NCI-H510A (cell line): ENCODE measurements at places on chromosomes 2 and 18.

GRCh38 chr2:239269173-239269885 lies 131.5 kb downstream of the HDAC4 start:
- no peak for DNase-seq

- no peak for DNase-seq
These were observed 104.3 kb downstream of the KYNU start for GRCh38 chr2:142981756-142982155.

DNA sequence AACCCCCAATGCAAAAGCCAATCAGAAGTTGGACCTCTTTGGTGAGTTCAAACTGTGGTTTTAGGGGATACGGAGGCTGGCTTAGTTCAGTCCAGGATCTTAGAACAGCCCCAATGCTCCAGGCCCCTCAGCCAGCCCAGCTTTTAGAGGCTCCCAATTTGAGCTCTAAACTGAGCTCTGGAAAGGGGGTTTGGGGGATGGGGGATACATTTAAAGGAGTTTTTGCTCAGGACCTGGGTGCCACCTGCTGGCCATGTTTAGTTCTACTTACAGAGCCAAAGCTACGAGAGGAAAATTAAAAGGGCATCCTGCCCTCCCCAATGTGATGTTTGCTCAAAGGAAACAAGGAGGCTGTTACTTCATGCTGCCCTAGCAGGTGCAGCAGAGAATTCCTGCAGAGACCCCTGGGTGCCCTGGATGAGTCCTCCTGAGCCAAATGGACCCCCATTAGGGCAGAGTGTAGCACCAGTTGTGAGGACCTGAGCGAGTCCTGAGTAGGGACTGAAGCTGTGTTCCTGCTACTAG lies 15.9 kb upstream of the TMEM214 start:
- peak; percentile 19 for DNase-seq

GRCh38 chr2:102217032-102217431 lies 30.2 kb downstream of the IL1RL2 start:
- DNase-seq = no peak

- DNase-seq = no peak
These were observed 240.7 kb downstream of the TGIF1 start for GRCh38 chr18:3690764-3691066.

- DNase-seq = no peak
These were observed 78.9 kb downstream of the GNAL start for GRCh38 chr18:11767935-11768334.

DNA sequence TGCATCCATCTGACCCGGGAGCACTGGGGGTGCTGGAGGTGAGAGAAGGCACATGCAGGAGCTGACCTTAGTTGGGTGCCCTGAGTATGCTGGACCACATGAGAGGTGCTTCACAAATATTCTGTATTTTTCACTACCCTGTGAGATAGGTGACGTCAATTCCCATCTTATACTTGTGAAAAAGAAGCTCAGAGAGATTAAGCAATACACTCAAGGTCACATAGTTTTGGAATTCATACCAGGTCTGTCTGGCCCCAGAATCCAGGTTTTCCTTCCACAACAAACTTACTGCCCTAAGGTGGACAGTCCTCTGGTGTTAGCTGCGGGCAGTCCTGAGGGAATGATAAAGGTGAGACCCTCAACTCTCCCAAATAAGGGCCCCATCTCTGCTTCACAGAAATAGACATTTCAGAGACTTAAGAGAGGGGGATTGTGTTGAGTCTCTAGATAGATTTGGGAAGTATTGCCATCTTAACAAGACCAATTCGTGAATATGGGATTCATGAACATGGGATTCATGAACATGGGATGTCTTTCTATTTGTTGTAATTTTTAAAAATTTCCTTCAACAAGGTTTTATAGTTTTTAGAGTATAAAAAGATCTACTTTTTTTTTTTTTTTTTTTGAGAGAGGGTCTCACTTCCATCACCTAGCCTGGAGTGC lies 64.0 kb upstream of the SMAD7 start:
- DNase-seq = no peak

- DNase-seq = no peak
These were observed 54.0 kb upstream of the SPP2 start for GRCh38 chr2:233996461-233996860.

DNA sequence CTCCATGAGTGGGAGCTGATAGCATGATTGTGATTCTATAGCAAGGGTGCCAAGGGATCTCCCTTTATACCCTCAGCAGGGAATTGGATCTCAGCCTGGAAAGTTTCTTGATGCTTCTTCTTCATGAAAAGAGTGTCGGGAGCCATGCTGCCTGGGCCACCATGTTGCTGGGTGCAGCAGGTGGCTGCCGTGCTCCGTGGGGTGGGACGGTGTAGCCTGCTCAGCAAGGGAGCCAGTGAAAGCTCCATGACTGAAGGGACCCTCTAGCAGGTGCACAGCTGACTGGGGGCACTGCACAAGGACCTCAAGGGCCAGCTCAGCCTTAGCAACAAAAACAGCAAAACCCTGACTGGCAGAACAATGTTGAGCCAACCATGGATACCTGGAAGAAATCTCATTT lies 368.9 kb upstream of the HS6ST1 start:
- no peak for DNase-seq

- no peak for DNase-seq
These were observed 66.4 kb downstream of the DCDC2C start for GRCh38 chr2:3769766-3770165.

- no peak for DNase-seq
These were observed 88.9 kb upstream of the RBBP8 start for GRCh38 chr18:22844190-22844589.

DNA sequence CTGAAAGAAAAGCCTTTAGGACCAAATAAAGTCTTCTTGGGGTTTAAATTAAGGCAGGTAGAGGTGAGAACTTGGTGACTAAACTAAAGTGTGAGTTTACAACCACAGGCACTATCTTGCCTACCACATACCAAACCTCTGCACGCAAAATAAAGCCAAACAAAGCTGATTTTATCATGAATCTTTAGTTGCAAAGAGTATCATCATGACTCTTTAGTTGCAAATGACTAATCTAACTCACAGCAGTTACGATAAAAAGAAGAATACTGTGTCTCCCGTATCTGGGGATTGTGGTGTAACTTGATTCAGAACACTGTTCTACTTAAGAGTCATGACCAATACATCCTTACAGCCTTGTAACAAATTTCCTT lies 11.2 kb downstream of the CFAP210 start:
- no peak for DNase-seq

DNA sequence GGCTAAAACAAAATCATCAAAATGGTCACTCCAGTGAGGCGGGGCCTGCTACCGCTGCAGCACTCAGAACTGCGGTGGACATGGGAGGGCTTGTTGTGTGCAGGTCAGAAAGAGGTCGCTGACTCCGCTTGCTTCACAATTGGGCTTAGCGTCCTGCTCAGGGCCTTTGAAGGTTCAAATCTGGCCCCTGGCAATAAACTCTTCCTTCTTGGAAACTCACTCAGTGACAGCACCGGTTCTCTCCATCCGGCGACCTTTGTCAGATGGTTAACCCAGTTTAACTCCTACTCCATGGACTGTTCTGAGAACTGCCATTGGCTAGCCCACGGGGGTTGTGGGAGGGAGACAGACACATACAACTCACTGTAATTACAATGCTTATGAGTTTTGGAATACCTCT lies 29.0 kb upstream of the LAPTM4A start:
- DNase-seq = no peak

DNA sequence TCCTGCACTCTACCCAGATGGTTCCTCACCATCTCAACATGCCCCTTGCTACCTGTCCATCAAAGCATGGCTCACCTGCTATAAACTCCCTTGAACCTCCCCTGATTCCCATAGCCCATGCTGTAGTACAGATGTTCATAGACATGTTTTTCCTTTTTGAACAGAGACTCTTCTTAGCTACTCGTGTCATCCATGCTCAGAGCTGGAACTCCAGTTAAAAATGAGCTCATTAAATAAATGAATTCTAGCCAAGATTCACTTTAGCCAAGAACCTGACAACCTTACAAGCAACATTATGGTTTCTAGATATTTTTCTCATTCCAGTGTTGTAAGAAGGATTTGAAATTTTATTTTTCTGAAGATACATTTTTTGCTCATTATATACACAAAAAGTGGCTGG lies 65.0 kb downstream of the SCG2 start:
- no peak for DNase-seq

- no peak for DNase-seq
These were observed 9.5 kb downstream of the PNO1 start for GRCh38 chr2:68167186-68167585.

GRCh38 chr2:166513952-166514351 lies 19.9 kb upstream of the SCN7A start:
- no peak for DNase-seq

DNA sequence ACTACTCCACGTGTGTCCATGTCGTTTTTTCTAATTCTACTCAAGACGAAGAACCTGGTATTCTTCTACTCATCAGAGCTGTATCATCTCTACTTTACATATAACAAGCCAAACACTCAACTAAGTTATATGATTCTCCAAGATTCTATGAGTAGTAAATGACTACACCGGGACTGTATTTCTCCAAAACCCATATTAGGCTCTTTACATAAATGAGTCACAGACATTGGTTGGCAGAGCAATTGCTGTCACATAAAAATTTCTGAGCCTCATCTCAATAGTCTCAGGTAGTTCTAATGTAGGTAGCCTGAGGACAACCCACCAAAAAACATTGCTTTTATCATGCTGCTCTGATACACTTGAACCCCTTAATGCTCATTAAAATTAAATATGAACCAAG lies 1092.3 kb upstream of the NXPH2 start:
- DNase-seq = no peak

DNA sequence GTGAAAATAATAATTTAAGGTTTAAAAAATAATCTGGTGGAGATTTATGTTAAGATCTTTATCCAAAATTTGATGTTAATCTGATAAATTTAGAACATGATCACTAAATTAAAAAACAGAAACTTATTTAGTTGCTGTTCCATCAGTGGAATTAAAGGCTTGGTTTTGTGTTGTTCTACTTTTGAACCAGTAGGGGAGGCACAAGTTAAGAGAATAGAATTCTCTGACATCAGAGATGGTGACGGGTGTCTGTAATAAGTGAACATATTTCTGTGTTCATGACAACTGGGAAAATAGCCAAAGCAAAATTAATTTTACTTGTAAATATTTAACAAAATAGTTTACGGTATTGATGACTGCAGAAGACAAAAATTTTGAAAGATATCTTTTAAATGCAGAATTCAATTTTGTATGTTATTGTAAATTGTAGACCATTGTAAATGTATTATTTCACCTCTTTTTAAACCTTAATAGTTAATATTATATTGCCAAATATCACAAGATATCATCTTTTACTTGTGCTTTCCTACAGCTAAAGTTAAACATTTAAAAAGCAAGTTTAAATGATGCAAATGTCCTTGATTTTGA lies 106.0 kb downstream of the UBR3 start:
- DNase-seq = peak; percentile 15

DNA sequence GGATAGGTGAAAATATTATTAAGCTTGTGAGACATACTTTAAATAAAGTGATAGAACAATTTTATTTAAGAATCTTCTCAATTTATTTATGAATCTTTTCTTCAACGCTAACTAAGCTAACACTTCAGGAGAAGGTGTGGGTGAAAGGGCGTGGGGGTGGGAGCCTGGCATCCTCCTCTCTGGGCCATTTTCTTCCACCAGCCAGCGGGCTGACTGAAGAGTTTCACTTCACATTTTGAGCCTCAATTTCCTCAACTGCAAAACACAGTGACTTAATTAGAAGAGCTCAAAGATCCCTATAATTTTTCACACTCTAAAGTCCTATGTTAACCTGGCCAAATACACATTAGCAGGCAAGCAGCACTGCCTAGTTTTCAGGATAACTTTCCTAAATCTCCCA lies 94.8 kb downstream of the FTCDNL1 start:
- DNase-seq = no peak

DNA sequence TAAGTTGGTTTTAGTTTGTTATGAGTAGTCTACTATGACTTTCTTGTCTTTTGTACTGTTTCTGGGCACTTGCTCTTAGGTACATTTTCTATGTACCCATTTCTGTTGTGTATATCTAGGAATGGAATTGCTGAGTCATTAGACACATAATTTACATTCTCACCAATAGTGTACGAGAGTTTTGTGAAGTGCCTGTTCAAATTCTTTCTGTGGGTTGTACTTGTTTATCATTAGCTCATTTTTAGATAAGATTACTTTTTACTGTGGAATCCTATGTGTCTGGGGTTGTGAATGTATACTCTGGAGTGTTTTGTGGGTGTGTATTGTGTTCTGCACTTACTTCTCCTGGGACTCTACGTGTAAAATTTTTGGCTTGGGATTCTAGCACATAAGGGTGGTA lies 36.6 kb upstream of the CD28 start:
- DNase-seq = no peak

DNA sequence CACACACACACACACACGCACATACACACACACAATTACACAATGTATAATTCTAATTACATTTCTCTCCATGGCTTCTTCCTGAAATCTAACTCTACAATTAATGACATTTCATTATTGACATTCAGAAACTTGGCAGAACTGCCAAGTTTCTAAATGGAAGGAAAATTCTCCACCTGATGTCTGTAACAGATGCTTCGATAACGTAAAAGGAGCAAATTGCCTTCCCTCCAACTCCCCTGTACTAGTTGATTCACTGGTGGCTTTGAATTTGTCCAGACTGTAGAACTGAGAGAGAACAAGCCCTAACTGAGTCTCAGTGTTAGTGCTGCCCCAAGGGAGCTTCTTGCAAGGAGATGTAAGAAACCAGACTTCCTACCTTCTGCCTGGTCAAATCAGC lies 255.1 kb upstream of the TMEM200C start:
- no peak for DNase-seq

- DNase-seq = no peak
These were observed 214.6 kb downstream of the TRIB2 start for GRCh38 chr2:12931186-12931844.
